ENCODE measurements at places on chromosomes 5 and 9.

DNA sequence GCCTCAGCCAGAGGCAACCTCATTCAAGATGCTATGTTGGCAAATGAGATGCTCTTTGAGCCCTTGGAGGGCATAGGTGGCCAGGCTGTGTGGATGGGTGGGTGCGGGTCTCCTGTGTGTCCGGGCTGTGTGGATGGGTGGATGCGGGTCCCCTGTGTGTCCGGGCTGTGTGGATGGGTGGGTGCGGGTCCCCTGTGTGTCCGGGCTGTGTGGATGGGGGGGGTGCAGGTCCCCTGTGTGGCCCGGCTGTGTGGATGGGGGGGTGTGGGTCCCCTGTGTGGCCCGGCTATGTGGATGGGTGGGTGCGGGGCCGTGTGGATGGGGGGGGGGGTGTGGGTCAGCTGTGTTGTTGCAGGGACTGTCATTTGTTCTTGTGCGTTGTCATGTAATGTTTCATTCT, 136.6 kb upstream of the COL5A1 start:
- no peak for DNase-seq

GRCh38 chr9:86960938-86961337, 13.6 kb upstream of the GAS1 start:
- DNase-seq, result no peak

GRCh38 chr5:160432196-160432595, 10.5 kb downstream of the PTTG1 start:
- DNase-seq, result no peak

DNA sequence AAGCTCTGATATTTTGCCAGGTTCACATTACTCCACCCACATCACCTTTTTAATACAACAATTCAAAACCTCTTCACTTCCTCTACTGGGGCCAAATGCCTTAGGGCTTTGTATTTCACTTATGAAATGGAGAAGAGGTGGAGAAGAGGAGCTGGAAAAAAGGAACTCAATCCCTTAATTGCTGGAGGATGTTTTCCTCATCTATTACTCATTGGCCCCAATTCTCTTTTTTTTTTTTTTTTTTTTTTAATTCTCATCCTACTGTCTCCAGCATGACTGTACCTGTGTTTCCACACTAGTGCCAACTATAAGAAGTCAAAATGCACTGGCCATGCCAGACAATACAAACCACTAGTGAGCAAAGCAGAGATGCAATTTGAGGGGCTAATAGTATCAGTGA, 20.9 kb downstream of the FAM13B start:
- no peak for DNase-seq

DNA sequence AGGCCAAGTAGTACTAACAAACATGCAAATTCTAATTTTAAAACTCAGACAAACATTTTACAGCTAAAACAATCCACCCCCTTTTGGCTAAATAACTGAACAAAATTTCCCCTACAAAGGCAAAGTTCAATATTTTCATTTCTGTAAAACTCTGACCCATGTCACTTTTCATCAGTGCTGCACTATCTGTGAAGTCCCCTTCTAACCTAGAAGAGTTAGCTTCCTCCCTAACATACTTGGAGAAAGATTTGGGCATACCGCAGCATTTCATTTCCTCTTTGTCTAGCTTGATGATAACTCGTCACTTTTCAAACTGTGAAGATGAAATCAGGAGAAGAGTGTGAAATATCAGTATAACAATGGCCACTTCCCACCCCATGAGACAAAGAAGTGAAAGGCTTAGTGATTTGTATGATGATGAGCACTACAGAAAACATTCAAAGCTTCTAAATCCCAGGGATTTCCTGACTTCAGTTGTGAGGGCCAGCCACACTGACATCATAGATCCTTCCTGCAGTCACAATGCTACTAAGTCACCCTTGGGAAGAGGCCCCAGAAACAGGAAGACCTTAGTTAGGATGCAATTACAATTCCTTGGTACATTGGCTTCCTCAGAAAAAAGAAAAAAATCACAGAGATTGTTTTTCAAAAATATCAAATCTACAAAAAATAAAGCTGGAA, at the start of gene FAM81B:
FAM81B (plus strand) TSS at position 555 of the 681 bp plus-strand sequence; CDS start at position 579, 24 bp downstream.
- DNase-seq, result no peak

DNA sequence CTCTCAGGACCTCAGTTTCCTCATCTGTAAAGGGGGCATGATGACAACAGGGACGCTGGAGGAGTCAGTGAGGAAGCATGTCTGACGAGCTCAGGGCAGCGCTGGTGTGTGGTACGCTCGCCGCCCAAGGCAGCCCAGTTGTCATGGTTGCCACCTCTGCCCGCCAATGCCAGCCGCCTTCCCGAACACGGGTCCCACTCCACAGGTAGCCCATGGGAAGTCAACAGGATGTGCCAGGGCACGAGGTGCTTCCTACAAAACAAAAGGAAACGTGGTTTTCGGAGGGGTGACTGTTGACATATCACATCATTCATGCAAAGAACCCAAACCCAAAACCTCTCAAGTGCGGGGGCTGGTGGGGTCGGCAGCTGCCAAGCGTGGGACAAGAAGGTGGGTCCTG, 58.1 kb downstream of the NEK6 start:
- DNase-seq, result no peak

DNA sequence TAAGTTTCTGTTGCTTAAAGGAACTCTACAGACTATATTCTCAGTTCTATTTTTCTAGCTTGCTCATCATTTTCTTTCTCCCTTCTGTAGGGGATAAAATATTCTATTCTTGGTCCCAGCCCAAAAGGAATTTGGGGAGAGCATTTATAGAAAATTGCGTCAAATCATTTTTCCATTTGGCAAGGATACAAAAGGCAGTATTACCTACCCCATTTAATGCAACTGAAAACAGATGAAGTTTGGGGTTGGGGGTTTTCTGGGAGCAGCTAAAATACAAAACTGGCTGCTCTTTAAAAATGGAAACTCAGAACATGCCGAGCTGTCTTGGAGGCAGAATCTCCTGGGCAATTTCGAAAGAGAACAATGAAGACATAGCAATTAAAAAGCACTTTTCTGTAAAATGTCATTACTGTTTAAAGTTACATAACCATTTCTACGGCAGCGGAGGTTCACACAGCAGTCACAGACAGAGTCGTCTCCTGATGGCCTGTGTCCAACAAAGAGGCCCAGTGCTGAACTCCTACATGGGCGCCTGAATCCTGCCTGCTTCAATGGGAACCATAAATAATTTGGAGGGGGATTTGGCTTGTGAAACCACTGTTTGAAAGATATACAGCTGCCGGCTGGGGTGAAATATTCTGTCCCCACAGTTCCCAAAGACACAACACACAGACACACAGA, 152.4 kb downstream of the BRINP1 start:
- no peak for DNase-seq

GRCh38 chr5:139186752-139187326, 11.3 kb downstream of the SIL1 start:
- DNase-seq, result no peak

- no peak for DNase-seq
Measured at GRCh38 chr9:38361473-38361850, 31.0 kb upstream of the ALDH1B1 start.

DNA sequence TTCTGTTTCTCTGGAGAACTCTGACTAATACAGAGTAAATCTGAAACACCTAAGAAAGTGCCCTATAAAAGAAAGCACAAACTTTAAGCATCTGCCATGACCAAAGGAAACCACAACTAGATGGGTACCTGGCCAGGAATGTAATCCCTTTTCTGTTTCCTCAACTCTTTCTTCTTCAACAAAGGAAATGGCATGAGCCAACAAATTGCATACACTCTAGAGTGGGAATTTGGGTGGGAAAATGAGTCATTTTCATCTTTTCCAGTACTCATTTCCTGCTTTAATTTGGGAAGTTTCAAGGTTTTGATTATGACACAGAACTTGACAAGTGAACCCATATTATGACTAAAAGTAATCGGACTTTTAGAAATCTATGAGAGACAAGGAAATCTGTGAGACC, 349.2 kb upstream of the RORB start:
- no peak for DNase-seq
